ENCODE measurements at places on chromosomes 3 and 15. TPM values are rescaled to one million over a fixed set of nuclear protein-coding genes. Genes with fewer than 3 reads are reported as not detected.

The CHRD gene
- not detected for total RNA-seq

DNA sequence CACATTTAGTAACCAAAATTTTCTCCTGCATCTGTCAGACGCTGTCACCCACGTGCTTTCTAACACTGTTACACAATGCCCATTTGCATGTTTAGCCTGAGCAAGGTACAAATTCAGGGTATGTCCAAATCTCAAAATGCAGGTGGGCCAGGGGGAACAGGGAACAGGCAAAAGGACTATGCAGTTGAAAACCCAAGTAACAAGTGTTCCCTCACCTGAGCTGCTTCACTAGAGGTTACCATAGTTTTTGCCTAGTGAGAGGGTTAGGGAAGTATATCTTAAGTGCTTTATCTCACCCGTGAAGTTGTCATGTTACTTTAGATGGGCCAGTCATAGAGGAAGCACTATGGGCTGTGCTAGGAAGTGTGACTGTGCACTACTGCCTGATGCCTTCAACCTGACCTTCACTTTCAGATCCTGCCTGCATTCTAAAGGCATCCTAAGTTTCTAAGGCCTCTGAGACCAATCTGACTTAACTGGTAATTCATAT, 6.0 kb upstream of the TMEM87A start:
- peaks cover 16% of the 10 kb centered on the region for H3K4me1 ChIP-seq
- DNase-seq = no peak
- no peak overlapping the region for H3K27ac ChIP-seq
- H3K36me3 ChIP-seq = peaks cover 12% of the 10 kb centered on the region
- H3K4me3 ChIP-seq = no peak overlapping the region

DNA sequence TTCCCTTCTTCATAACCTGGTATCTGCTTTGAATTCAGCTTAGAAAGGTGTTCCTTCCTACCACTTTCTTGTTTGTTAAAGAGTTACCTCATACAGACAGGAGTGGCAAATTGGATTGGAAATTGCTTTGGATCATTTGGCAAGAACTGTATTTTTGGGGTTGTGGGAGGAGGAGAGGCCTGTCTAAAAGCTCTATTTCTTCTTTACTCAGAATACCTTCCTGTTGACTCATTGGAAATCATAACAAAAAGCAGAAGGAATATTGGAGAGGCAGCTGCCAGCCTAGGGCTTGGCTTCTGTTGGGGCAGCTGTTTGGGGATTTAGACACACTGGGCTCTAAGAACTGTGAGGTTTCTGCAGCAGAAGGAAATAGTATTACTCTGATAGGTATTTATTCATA, 14.2 kb downstream of the IQGAP1 start:
- DNase-seq = no peak
- H3K4me1 ChIP-seq = peaks cover 70% of the 10 kb centered on the region
- H3K4me3 ChIP-seq = no peak overlapping the region

The ITIH1 gene
- total RNA-seq = not detected

GRCh38 chr3:168398371-168399025, 302.8 kb upstream of the GOLIM4 start:
- no peaks in the 10 kb centered on the region for H3K4me1 ChIP-seq
- H3K36me3 ChIP-seq = no peaks in the 10 kb centered on the region
- H3K27ac ChIP-seq = no peak overlapping the region

The GPR149 gene
- not detected for total RNA-seq

Data from activated CD4-positive, alpha-beta memory T cell treated with anti-CD3 and anti-CD28 coated beads for 36 hours (primary cell).